ENCODE measurements at places on chromosomes 3 and 15.

DNA sequence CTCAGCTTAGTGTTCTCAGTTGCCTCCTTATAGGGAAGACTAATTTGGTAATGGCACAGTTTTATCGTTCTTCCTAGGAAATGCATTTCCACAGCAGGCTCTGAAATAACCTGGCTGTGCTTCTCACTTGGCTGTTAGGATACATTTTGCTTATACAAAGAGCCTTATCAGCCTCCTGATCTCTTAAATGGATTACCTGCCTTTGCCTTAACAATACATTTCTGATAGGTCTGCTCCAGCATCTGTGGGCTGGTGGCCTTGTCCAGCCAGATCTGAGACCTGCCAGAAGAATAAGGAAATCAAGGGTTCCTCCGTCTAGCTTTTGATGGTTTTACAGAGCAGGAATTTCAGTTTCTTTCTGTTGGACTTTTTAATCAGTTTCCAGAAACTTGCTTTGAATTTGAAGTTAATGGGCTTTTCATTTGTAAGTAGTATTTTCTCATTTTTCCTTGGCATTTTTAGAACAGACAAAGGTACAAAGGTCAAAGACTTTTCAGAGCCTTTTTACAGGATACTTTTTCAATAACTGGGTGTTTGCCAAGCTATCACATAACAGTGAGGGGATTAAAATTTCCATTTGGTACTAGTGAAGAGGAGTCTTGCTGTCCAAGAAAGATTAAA lies 116.3 kb downstream of the AKAP13 start:
- no peak for DNase-seq

DNA sequence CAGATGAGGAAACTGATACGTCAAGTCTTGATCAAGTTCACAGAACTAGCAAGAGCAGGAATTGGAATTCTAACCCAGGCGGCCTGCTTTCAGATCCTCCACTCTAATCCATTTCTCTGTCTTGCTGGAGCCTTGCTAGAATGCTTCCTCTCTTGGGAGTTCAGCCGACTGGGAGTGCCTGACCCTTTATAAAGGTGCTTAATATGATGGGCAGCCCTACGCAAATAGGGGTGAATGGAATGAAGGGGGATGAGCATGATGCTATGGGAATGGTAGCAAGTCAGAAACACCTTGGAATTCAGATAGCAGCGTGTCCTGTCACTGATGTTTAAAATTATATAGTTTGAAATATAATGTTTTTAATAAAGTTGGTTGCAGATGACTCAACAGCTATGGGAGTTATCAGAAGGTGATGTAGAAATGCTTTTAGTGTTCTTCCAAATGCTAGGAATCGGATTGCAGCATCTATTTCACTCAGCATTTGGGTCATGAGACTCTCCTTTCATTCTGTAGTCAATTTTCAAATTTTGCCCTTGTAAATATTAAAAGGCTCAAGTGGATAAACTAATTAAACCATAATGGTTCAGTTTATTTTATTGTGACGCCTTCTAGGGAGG lies 150.7 kb downstream of the FNDC3B start:
- no peak for DNase-seq

DNA sequence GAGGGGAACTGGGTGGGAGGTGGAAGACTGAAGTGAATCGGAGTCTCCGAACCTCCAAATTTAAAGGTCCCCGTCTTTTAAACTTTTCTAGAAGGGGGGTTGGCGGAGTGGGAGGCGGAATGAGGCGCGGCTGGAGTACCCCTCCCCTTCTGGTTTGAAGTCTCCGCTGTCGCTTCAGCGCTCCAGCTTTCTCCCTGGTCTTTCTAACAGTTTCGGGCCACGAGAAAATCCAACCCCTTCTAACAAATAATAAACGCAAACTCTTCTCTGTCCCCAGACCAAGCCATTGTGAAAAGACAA lies 2.5 kb upstream of the MECOM start:
- DNase-seq, result no peak

DNA sequence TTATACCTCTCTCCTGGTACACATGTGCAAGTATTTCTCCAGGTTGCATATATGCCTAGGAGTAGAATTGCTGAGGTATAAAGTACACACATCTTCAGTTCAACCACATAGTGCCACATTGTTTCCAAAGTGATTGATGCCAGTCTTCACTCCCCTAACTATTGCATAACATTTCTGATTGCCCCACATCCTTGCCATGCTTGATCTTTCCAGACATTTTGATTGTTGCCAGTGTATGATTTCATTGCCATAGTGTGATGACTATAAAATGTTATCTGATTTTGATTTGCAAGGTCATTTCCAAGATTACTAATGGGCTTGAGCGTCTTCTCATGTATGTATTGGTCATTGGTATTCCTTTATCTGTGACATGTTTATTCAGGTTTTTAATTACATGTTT lies 61.1 kb upstream of the MLF1 start:
- no peak for DNase-seq

- DNase-seq, result no peak
Observed at GRCh38 chr3:140288595-140288994, 353.6 kb downstream of the CLSTN2 start.

- no peak for DNase-seq
Observed at GRCh38 chr3:144774897-144775296, 803.3 kb downstream of the DIPK2A start.

GRCh38 chr15:84789762-84790161 lies 27.4 kb upstream of the ALPK3 start:
- no peak for DNase-seq

DNA sequence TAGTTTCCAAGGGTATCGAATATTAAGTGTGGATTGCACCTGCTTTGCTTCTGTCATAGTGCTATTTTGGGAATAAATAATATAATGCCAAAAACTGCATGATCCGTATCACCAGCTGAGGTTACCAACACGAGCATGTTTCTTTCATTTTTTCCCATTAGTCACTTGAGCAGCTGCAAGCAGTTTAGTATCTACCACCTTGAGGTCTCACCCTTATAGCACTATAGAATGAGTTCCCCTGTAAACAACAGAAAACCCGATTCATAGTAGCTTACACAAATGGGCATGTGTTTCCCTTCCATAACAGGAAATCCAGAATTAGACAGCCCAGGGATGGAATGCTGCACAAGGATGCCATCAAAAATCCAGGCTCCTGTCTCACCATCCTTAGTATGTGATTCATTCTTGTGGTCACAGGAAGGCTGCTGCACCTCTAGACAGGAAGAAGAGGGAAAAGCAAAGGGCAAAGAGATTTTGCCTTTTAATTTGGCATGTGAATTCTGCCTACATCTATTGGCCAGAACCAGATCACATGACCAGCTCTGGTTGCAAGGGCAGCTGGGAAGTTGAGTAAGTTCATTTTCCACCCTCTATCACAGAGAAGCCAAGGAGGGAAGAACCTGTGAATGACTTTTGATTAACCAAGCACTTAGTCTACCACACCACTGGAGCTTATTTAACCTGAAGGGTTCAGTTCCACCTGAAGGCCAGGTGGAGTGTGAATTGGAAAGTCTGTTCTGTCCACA lies 91.3 kb upstream of the SLC25A36 start:
- DNase-seq, result no peak

GRCh38 chr3:37058117-37058516 lies 64.8 kb downstream of the MLH1 start:
- DNase-seq, result no peak

GRCh38 chr3:141853081-141853601 lies 23.3 kb upstream of the ATP1B3 start:
- DNase-seq, result no peak

DNA sequence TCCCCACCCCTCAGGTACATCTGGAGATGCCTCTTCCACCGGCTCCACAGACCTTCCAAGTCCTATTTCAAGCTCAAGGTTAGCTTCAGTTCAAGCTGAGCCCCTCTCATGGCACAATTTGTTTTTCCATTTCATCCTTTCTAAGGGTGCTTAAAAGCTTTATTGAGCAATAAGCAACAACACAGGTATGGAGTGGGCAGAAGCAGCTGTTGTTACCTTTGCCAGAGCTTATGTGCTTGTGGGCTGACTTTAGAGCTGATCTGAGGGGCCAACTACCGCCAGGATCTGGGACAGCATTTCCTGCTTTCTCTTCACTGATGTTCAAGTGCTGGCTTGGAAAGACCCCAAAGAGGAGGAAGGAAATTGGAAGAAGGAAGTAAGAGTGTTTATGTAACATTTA lies 140.0 kb upstream of the KLHL25 start:
- no peak for DNase-seq

DNA sequence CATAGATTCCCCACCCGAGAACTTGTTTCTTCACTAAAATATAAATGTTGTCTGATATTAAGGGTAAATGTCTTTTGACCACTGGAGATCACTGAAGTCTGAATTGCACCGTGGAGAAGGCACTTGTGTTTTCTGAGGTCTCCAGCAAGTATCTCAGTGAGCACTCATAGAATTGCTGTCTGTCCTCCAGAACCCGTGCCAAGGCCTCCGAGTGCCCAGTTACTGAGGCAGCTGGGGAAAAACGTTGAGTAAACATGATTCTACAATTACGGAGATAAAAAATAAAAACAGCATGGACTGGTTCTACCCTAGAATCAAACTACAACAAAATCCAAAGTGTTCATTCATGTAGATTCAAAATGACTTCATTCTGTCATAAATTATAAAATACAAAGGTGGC lies 60.0 kb downstream of the MLH1 start:
- no peak for DNase-seq

DNA sequence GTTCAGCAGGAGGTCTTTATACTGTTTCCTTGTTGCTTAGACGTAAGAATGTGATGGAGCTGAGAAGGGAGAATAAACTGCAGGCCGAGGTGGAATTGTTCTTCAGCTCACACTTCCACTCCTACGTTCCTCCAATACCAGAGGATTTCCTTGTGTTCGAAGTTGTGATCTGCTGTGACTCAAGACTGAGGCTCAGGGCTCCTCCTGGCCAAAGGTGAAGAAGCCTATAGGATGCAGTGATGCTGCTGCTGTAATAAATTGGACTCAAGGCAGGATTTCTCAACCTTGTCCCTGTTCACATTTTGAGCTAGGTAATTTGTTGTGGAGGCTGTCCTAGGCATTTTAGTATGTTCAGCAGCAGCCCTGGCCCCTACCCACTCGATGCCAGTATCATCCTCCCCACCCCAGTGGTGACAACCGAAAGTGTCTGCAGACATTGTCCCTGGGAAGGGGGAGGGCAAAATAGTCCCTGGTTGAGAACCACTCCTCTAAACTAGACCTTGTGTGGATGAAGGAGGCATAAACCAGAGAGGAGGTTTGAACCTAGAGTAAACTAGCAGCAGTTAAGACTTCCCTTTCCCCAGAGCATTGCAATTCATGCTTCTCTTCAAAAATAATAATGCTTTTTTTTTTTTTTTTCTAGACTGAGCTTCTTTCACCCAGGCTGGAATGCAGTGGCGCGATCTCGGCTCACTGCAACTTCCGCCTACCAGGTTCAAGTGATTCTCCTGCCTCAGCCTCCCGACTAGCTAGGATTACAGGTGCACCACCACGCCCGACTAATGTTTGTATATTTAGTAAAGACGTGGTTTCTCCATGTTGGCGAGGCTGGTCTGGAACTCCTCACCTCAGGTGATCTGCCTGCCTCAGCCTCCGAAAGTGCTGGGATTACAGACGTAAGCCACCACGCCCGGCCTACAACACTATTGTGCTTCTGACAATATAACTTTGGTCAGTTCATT lies 11.1 kb downstream of the RAP2B start:
- DNase-seq, result no peak

GRCh38 chr3:40465111-40465407 lies 7.9 kb downstream of the RPL14 start:
- DNase-seq, result no peak

DNA sequence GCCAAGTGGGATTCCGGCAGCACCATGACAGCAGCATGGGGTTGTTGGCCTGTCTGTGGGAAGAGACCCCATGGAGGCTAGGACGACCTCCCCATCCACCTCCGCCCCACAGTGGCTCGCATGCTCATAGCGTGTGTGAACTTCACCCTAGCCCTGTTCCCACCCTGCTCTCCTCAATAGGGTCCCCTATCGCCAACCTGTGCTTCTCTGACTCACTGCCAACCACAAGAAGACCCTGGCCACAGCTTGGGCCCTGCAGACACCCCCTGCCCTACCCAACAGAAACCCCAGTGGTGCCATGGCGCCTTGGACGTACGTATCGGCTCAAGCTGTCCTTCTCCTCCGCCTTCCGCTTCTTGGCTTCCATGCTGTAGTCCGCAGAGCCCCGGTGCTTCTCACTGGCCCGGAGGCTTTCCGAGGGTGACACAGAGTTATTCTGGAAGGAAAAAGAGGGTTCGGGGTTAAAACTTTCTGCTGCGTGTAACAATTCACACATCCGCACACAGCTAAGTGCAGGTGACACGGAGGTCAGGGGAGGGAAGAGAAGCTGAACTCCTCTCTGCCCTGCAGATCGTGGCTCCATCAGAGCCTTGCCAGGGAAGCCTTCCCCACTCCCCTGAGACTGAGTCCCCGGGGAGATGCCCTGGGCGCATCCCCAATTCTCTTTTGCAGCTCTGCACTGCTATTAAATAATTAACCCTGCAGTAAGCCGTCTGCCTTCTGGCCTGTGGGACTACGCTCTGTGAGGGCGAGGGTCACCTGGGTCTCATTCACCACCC lies 37.3 kb downstream of the TLE3 start:
- DNase-seq, result no peak

DNA sequence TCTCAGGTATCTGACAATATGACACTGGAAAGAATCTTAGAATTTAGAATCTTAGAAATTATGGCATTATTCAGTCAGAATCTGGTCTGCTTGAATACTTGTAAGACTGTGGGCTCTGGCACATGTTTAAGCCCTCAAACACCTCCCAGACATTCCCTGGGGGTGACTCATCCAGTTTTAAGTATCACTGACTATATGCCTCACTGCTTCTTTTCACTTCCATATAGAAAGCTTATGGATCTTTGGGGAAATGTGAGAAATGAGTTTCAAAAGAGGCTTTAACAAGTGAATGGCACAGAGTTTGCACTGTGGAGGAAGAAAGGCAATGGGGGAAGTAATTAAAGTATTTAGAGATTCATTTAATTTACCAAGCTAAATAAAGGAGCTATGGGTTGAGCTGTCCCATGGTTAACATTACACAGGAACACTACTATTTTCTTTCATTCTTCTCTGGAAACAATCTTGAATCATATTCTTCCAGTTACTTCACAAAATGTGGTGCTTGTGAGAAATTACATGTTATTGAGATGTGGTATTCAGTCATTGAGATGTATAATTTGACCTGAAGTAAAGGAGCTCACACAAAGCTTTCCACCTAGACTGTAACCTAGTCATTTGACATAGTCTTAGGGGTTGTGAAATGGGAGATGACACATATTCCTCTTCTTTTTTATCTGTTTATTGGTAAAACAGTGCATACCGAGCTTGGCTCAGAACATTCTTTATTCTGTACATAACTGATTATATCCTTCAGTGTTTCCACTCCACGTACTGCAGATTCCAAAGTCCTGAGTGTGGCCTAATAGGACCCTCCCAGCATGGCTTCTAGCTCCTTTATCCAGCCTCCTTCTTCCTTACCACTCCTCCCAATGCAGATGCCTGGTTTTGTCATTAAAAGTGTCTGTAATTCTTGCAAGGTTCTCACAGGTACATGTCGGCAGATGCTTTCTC lies 544.6 kb upstream of the NECTIN3 start:
- peak; percentile 53 for DNase-seq

GRCh38 chr3:66229931-66230330 lies 9.1 kb downstream of the SLC25A26 start:
- DNase-seq, result no peak

GRCh38 chr3:69787436-69788168 lies 48.3 kb downstream of the MITF start:
- DNase-seq, result no peak

GRCh38 chr3:194185221-194185620 lies 49.3 kb downstream of the HES1 start:
- DNase-seq, result no peak

- DNase-seq, result peak; percentile 69
Observed at GRCh38 chr3:171351676-171352075, 108.5 kb downstream of the TNIK start.
